ENCODE measurements at places on chromosomes 6 and 20.

DNA sequence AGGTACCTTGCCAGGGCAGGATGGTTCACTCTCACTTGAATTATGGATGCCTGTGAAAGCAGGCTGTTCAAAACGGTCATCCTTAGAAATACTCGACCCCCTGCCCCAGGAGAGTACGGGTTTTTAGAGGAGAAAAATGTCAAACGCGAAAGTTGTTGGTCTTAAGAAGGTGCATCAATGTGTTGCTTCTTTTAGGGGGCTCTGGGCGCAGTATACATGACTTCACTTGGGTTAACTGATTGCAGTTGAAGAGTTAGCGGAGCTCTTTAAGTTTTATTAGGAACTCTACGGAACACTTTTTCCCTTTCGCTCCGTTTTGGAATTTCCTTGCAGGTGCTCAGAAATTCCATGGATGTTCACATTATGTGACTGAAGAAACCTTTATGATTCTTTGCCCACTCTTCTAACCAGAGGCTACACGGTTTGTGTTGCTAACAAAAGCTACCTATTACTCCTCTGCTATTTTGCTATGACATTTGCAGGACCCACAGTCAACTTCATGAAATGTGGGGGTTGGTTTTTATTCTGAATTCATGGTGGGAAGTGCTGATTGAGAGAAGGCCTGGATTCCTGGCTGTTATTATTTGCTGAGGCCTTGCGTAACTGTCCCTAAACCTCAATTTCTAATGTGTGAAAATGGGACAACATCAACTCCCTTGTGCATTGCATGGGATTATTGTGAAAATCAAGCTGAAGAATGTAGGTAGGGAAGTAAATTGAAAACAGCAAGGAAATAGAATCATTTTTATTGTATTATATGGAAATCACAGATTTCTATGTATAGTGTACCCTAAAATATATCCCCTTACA, 845 bp downstream of the ENPP1 start:
- no peak for DNase-seq

DNA sequence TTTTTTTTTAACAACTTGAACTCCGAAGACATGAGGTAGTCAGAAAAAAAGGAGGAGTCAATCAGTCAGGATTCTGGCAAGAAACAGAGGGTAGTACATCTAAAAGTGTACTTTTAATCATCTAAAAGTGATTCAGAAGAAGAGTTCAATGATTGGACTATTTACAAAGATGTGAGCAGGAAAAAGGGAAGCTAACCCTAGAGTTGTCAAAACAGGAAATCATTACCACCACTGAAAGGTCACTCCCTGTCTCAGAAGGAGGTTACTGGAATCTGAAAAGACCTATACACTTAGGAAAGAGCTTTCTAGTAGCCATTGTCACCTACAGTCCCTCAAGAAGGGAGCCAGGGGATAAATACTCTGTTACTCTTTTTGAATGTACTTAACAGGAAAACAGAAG, 16.7 kb upstream of the LMBRD1 start:
- DNase-seq, result peak; percentile 27

GRCh38 chr20:43341511-43341910, 116.2 kb upstream of the SRSF6 start:
- DNase-seq, result no peak

- DNase-seq, result no peak
Measured at GRCh38 chr6:119510246-119510645, 160.7 kb upstream of the MAN1A1 start.

DNA sequence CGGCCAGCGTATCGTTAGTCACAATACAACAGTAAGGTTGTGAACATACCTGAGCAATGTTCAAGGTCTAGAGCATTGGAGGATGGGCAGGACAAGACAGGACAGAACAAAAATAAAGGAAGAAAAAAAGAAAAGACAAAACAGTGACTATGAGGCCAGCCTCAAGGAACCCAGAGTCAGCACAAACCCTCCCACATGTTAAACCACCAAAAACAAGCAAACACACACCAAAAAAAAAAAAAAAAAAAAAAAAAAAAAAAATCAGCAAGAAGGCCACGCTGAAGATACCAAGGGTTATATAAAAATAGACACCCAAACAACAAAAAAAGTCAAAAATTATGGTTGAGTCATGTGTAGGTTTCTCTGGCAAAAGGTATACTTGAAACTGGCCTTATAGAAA, 12.8 kb downstream of the MED23 start:
- no peak for DNase-seq

DNA sequence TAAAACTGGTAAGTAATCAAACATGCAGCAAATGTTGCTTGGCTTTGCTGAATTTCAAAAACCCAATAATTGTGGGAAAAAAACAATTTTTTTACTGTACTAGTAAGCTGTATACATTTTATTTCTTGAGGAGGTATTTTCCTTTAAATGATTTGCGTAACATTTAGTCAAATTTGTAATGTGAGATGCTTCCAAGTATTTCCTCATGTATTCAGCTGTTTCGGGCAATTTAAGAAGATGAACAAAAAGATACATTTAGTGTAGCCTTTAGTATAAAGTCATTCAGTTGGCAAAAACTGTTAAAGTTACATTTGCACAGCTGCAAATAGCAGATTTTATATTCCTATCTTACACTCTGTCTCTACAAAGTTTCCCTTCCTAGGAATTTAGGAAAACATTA, 186.1 kb upstream of the SCGN start:
- DNase-seq, result no peak

DNA sequence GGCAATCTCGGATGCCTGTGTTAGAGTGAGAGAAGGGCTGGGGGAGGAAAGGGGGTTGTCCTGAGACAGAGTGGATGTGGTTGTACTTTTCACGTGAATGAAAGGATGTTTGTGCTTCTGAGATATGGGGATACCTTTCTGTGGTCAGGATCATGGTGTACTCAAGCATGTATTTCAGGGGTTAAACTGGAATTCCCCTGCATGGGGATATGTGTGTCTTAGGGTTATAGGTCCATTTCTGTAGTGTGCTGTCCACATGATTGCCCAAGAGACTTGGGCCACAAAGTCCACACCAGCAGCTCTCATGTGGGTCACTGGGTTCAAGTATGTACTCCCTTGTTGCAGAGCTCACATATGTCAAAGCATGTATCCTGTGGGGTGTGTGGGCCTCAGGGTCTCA, 10.5 kb downstream of the SYNGAP1 start:
- no peak for DNase-seq

- no peak for DNase-seq
Measured at GRCh38 chr6:51901766-51902764, 185.3 kb downstream of the PKHD1 start.

- no peak for DNase-seq
Measured at GRCh38 chr6:154481521-154482013, 28.9 kb downstream of the CNKSR3 start.

DNA sequence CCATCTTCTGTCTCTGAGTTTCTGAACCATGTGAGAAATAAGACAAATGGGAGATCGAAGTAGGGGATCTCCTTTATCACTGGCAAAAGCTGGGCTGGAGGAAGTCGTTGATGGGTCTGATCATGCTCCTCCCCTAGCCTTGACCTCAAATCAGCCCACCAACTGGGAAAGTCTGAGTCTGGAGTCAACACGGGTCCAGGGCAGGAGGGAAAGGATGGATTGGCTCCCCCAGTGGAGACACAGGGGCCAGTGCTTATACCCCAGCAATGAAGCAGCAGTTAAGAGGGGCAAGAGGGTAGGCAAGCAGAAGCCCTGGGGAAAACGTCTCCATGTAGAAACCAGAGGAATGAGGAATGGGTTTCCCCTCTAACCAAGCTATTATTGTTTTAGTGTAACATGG, 152.6 kb downstream of the TBC1D7 start:
- DNase-seq, result no peak

DNA sequence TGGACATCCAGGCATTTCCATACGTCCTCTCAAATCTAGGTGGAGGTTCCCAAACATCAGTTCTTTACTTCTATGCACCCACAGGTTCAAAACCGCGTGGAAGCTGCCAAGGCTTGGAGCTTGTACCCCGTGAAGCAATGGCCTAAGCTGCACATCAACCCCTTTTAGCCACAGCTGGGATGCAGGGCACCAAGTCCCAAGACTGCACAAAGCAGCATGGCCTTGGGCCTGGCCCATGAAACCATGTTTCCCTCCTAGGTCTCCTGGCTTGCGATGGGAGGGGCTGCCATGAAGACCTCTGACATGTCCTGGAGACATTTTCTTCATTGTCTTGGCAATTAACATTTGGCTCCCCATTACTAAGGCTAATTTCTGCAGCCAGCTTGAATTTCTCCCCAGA, 88.9 kb upstream of the CBLN4 start:
- DNase-seq, result no peak

- no peak for DNase-seq
Measured at GRCh38 chr20:38172408-38172807, 7.3 kb upstream of the TGM2 start.

DNA sequence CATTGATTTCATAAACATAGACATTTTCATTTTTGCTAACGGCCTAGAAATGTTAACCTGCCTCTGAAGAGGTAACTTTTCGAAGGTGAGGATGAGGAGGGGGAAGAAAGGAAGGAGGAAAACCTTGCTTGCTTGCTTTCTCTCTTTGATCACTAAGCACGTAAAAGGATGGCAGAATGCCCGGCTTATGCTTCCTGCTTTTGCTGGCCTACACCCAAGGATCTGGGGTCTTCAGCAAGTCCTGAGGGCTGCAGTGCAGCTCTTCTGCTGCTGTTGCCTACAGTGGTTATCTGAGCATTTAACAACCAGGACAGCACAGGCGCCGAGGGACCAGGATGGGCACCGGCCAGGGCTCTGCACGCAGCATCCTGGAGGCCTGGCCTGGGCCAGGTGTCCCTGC, 150.8 kb upstream of the TAB2 start:
- no peak for DNase-seq

GRCh38 chr6:7542874-7543624, 1.6 kb downstream of the DSP start:
- no peak for DNase-seq

- DNase-seq, result no peak
Measured at GRCh38 chr20:5024982-5025381, 23.7 kb upstream of the SLC23A2 start.

DNA sequence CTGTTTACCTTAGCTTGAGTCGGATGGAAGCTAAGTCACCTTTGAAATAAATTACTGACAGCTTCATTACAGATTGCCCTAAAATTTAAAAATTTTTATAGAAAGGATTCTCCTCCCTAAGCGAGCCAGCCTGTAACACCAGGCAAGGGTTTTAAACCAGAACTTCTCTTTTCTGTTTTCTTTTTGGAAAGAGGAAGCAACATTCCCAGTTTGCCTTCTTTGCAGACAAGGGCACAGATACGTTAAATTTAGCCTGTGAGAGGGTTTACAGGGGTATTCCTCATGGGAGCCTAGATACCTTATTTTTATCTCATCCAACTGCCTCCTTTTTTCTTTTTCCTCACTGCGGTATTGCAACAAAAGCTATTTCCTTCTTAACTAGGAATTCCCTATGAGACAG, 45.0 kb downstream of the GNAS start:
- DNase-seq, result no peak

- DNase-seq, result no peak
Measured at GRCh38 chr6:167293088-167293589, 2.0 kb downstream of the UNC93A start.

DNA sequence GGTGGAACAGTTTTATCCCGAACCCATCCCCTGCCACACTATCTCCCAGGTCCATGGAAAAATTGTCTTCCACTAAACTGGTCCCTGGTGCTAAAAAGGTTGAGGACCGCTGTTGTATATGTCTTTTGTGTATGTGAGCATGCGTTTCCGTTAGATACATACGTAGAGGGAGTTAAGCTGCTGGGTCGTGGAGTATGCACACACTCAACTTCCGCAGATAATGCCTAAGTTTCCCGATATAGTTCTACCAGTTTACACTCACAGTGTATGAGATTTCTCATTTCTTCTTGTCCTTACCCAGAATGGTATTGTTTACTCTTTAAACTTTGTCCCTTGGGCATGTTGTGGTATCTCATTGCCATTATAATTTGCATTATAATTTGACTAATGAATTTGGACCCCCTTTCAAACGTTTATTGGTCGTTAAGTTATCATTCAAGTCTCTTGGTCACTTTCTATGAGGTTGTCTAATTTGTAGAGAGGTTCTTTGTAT, 50.5 kb upstream of the SCAF8 start:
- DNase-seq, result no peak

DNA sequence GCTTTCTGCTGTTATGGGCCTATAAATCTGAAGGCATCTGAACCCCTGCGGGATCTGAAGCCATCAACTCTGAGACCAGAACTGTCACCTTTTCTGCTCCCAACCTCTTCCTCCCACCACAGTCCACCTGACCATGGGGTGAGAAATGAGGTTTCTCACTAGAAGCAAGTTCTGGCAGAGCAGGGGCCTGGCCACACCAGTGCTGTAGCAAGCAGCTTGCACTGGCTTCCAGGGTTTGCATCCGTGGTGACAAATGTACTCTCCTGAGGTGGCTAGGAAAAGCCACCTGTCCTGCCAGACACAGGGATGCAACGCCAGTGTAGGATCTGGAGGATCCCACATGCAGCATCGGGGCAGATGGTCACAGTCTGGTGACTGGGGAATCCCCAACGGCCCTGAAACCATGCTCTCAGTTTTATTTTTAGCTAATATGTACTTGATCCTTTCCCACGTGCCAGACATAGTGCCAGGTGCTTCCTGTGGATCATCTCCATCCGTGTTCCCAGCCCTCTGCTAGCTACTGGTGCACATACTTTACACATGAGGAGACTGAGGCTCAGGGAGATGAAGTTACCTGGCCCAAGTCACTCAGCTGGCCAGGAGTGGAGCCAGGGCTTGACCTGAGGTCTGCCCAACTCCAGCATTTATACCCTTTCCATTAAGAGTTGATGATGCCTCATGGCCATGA, 122.1 kb upstream of the SPACA1 start:
- DNase-seq, result peak; percentile 22

DNA sequence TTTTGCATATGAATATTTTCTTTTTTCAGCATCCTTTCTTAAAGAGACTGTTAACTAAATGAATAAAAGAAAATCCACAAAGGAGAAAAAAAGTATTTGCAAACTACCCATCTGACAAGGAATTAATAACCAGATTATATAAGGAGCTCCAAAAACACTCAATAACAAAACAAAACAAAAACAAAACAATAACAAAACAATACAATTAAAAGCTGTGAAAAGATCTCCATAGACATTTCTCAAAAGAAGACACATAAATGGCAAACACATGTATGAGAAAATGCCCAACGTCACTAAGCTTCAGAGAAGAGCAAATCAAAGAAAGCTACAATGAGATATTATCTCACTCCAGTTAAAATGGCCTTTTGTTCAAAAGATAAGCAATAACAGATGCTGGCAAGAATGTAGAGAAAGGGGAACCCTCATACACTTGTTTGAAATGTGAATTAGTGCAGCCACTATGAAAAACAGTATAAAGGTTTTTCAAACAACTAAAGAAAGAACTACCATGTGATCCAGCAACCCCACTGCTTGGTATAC, 1310.0 kb upstream of the EYS start:
- DNase-seq, result no peak

- no peak for DNase-seq
Measured at GRCh38 chr6:151340219-151340978, 51.0 kb downstream of the ZBTB2 start.

- no peak for DNase-seq
Measured at GRCh38 chr6:134258849-134259306, 59.0 kb downstream of the SGK1 start.

GRCh38 chr20:49843770-49844380, 31.2 kb downstream of the SLC9A8 start:
- no peak for DNase-seq

All from CD4-positive, alpha-beta T cell treated with Interleukin-1 beta for 1 hour (primary cell).